ENCODE measurements at places on chromosomes 7 and 10.

DNA sequence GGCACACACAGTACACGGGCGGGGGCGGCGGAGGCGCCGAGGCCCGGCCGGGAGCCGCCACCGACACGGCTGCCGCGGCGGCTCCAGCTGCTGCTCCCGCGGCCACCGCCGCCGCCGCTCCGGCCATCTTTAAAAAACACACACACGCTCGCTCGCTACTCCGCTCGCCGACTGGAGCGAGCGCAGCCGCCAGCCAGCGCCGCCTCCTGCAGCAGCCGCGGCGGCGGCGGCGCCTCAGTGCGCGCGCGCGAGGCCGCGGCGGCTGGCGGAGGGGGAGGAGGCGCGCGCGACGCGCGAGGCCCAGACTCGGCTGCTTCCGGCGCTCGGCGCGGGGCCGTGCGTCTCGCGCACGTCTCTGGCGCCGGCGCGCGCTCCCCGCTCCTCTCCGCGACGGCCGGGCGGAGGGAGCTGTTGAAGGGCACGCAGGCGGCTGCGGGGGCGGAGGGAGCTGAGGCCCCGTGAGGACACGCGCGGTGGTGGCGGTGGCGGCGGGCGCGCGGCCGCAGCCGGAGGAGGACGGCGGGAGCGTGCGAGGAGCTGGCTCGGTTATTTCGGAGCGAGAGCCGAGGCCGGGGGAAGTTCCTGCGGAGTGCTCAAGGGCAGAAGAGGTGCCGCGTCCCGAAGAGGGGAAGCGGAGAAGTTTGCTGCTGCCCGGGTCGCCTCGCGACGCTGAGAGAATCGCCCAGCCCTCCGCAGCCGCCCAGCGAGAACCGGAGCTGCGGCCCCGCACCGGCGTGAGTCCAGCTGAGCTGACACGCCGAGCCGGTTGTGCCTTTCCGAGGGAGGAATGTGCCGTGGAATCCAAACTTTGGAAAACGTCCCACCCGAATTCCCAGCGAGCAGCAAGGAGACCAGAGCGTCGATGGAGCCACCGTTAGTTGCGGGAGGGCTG, at the start of gene KDM7A:
Gene KDM7A (minus strand): TSS at position 173 of the 892 bp plus-strand sequence. CDS start 46 bp downstream, at position 127.
- peak; percentile 93 for DNase-seq

DNA sequence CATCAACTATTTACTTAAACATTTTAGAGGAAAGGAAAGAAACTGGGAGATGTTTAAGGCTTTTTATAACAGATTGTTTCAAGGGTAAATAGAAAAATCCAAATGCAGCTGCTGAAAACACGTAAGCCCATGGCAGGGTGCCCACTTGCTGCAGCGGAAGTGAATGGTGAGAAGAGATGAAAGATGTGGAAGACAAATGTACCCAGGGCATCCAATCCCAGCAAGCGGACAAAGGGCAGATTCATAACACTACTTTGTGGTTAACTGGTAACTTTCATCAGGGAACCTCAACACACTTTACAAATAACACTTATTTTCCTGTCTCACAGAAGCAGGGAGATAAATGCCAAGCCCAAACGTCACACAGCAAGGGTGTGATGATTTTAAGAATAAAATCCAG, 358.4 kb downstream of the KCNMA1 start:
- no peak for DNase-seq

- peak; percentile 23 for DNase-seq
Observed at GRCh38 chr7:140512317-140513000, 33.2 kb upstream of the MKRN1 start.

GRCh38 chr10:47322300-47323061, at the start of gene GDF2:
GDF2 (plus strand) TSS chr10:47322454; CDS start chr10:47322669, 215 bp downstream.
- DNase-seq, result no peak

DNA sequence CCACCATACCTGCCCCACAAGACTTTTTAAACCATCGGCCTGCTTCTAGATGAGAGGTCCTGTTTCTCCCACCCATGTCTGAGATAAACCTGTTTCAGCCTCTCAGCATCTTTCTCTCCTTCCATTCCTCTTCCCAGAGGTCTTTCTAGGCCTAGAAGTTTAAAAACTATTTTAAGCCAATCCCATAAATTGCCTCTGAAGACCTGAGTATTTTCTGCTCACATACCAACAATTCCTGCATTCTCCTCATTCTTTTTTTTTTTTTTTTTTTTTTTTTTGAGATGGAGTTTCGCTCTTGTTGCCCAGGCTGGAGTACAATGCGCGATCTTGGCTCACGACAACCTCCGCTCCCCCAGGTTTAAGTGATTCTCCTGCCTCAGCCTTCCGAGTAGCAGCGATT, 262.9 kb upstream of the AUTS2 start:
- no peak for DNase-seq

DNA sequence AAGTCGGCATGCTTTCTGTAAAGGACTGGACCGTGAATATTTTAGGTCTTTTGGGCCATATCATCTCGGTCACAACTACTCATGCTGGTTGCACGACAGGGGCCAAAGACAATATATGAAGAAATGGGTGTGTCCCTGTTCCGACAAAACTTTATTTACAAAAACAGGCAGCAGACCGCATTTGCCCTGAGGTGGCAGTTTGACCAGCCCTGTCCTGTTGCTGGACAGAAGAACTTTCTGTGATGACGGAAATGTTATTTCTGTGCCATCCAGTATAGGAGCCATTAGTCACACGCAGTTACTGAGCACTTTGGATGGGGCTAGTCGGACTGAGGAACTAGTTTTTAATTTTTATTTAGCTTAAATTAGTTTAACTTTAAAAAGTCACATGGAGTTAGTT, 112.8 kb upstream of the CARD11 start:
- no peak for DNase-seq

DNA sequence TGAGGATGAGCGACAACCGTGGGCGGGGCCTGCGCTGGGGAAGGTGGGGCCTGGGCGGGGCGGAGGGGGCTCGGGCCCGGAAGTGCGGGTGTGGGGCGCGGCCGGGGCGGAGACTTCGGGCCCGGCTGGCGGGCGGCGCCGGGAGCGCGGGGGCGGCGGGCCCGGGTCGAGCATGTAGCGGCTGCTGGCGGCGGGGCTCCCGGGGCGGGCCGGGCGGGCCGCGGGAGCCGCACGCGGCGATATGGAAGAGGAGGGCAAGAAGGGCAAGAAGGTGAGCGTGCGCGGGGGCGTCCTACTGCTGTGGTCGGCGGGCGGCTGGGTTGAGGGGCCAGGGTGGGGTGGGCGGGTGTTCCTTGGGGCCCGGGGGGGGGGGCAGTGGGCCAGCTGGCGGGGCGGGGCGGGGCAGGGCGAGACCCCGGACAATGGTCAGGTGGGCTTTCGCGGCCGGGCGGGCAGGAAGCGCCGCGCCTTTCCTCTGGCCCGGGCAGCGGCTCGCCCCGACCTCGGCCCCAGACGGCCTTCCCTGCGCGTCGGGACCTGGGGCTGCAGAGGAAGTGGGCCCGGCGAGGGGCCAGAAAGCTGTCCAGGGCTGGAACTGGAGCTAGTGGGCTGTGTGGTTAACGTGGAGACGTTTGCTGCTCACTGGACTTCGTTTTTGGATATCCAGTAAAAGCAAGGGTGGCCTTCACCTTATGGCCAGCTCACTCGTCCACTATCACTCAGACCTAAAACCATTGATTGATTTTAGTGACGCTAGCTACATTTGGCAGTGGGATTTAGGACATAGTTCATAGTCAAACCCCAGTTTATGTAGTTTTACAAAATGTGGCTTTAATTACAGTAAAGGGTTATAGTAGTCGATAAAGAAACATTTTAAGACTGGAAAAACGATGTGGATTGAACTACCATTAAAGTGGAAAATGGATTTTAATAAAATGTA, at the start of gene CCM2:
Gene CCM2 (plus strand): TSS at position 109 of the 940 bp plus-strand sequence. CDS start 133 bp downstream, at position 242.
- DNase-seq, result peak; percentile 71

- DNase-seq, result no peak
Observed at GRCh38 chr7:33673029-33673700, 232.2 kb upstream of the BMPER start.

DNA sequence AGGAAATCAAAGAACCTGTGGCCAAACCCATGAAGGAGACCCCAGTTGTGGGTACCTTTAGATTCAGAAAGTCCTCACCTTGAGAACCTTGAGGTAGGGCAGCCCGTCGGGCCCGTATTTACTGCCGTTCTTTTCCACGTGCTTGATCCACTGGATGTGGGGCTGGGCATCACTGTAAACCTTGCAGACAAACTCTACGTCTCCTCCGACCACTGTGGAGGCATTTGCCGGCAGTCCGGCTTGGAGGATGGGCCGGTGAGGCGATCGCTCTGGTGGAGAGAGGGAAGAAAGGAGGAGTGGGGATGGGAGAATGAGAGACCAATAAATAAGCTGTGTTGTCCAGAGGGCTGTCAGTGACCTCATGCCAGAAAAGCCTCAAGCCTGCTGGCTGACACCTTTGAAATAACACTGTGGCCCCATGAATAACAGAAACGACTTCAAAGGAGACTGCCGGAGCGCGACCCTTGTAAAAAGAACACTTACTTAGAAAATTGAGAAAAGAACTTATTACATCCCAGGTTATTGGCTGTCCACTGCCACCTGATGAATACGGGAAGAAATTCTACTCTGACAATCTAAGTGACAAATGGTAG, 78.2 kb downstream of the FGFR2 start:
- DNase-seq, result no peak

DNA sequence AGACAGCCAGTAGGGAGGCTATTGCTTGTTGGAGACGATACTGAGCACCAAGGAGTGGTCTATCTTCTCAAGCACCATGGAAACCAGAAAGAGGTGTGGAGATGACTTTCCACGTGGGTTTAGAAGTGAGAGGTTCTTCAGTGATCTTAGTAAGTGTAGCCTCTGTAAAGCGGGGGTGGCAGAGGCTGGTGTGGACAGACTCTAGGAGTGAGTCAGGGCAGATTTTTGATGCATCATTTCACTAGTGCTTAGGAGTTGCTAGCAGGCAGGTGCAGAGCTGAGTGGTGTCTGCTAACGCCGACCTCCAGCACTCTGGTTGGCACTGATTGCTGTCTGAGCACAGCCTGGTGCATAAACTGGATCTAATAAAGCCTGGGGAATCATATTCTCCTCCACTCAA, 78.4 kb upstream of the ADO start:
- DNase-seq, result no peak

GRCh38 chr10:3700531-3701076, 84.4 kb downstream of the KLF6 start:
- DNase-seq, result no peak

DNA sequence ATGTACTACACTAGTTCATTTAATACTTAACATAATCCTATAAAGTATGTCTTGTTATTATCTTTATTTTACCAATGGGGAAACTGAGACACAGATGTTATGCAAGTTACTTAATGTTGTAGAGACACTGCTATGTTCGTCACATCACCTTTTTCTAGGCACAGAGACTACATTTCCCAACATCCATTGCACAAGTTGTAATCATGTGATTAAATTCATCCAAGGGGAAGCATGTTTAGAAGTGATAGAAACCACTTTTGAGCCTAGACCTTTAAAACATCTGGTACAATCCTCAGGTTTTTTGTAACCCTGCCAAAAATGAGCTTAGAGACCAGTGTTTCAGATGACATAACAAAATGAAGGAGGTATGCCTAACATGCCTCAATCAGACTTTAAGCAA, 386.8 kb upstream of the HPS1 start:
- DNase-seq, result no peak

DNA sequence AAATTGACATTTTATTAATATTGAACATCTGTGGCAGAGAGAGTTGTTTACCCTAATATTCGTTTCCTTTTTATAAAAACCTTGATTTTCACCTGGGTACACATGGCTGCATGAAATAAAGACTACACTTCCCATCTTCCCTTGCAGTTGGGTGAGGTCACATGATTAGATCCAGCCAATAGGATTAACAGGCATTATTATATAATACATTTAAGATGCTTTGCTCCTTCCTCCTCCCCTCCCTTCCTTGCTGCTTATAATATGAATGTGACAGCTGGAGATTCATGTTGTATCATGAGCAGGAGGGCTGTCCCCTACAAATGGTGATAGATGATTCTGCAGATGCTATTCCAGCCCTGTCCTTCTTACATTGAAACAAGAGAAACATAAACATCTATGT, 146.6 kb downstream of the SH2D4B start:
- no peak for DNase-seq

DNA sequence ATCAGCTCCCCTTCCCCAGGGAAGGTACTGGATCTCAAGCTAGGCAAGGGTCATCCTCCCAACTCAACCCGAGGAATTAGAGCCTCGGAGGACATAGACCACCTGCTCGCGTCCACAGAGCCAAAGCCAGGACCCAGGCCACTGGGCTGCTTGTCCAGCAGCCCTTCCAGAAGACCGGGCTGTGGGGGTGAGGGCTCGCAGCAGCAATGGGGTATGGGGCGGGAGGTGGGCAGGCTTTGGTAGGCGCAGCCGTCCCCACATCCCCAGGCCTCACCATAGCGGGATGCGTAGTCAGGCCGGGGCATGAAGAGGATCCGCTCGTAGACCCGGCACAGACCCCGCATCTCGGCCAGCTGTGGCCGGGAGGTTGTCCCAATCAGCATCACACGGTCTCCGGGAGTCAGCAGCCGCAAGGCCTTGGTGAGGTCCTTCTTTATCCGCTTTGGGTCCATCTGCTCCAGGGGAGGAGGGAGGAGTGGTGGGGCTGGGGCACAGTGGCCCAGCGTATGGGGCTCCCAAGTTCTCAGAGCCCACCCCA, 5.0 kb upstream of the ASB10 start:
- DNase-seq, result no peak

GRCh38 chr7:103121641-103122040, 27.3 kb downstream of the NAPEPLD start:
- no peak for DNase-seq

DNA sequence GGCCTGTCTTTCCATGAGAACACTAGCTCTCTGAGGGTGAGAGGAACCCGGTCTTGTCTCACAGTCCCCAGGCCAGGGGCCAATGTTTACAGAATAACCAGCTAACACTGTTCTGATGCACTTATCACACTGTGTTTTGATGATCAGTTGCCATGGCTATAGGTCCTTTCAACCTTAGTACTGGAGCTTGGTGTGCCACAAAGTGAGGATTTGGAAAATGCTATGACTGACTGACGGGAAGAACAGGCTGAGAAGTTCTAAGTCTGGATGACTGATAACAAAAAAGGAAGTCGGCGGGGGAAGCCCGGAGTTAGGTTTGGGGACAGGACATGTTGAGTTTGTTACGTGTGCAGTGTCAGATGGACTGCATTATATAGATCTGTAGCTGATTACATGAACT, 141.8 kb downstream of the CTTNBP2 start:
- no peak for DNase-seq

DNA sequence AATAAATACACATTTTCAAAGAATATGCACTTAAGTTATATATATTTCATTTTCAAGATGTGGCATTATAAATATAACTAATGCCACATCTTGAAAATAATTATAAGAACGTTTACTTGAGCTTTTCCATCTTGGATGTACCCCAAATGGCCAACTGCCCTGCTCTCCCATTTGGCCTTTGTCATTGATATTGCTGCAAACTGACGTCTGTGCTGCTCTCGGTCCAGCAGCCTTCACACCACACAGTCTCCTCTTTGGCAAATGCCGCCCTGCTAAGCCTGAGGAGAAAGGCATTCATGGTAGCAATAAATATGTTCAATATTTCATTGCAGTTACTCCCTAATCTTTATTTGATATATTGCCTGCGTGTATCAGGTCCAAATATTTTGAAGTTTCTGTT, 384.6 kb upstream of the ADARB2 start:
- DNase-seq, result no peak

GRCh38 chr10:70271996-70272924, 11.5 kb downstream of the NPFFR1 start:
- no peak for DNase-seq
